Hindlimb muscle (tissue), 1 donor: ENCODE measurements at places on chromosomes 1 and 21.

GRCh38 chr1:58548371-58548770 is 1.8 kb upstream of the OMA1 start:
- DNase-seq, result no peak

DNA sequence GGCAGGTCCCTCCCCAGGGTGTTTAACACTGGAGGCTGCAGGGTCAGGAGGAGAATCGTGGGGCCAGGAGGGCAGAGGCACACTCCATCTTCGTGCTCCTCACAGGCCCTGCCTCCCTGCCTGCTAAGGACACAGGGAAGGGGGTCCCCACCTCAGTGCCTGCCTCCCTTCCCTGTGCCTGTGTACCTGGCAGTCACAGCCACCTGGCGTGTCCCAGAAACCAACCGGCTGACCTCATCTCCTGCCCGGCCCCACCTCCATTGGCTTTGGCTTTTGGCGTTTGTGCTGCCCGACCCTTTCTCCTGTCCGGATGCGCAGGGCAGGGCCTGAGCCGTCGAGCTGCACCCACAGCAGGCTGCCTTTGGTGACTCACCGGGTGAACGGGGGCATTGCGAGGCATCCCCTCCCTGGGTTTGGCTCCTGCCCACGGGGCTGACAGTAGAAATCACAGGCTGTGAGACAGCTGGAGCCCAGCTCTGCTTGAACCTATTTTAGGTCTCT is 623 bp upstream of the BGLAP start:
- DNase-seq, result no peak

DNA sequence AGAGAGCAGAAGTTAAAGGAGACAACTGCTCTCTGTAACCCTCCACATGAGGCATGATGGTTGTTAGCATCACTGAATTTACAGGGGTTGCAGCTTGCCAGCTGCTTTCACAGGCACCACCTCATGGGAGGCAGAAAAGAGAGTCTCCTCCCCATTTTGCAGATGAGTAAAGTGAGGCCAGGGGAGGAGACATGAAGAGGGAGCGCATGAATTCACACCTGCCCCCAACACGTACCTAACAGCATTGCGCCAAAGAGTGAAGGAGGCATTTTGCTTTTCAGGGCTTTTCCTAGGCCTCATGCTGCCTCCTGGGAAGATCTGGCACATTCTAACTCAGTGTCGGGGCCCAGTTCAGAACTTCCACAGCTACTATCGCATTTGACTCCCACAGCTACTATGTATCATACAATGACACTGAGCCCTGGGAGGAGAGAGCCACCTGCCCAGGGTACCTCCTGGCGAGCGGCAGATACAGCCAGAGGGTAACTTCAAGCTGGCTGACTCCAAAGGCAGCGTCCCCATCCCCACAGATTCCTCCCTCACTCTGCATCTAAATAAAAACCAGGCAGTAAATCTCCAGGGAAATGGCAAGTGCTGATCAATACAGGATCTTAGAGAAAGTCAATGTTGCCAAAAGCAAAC is 34.0 kb downstream of the GLIS1 start:
- no peak for DNase-seq

- DNase-seq, result no peak
Observed at GRCh38 chr1:94540440-94541245, 916 bp downstream of the F3 start.

DNA sequence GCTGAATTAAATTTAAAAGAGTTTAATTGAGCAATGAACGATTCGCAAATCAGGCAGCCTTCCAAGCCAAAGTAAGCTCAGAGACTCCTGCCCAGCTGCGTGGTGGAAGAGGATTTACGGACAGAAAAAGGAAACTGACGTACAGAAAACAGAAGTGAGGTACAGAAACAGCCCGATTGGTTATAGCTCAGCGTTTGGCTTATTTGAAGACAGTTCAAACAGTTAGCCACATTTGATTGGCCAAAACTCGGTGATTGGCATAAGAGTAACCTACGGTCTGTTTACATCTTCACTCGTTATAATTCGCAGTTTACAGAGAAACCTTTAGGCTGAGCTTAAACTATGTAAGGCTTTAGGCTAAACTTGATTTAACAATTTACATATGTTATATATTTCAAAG is 46.9 kb downstream of the CR1L start:
- no peak for DNase-seq

- no peak for DNase-seq
Observed at GRCh38 chr1:36168514-36168913, 12.6 kb downstream of the MAP7D1 start.

DNA sequence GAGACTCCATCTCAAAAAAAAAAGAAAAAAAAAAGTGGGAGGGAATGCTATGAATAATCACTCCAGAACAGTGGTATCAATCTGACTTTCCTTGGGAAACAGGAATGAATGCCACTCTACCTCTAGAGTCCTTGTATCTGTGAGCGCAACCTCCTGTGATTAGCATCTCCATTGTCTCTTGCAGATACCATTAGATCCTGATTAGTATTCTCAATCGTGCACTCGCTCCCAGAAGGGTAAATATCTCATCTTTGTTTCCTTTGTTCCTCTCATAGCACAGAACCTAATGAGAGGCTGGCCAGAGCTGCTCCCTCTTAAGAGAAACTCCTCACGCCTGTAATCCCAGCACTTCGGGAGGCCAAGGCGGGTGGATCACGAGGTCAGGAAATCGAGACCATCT is 184.4 kb upstream of the KCNK2 start:
- no peak for DNase-seq

DNA sequence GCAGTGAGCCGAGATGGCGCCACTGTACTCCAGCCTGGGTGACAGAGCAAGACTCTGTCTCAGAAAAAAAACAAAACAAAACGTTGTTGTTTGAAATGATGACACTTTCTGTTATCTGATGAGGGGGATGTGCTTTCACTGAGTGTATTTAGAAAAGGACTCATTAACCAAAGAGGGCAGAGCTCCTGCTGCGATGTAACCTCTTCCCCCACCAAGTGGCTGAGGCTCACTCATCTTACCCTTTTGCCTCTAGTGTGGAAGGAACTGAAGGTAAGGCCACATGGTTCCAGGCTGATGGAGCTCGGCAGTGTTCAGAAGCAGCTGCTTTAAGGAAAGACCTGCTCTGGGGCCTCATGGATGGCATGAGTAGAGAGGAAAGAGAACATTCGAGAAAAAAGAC is 105.7 kb upstream of the RUNX1 start:
- no peak for DNase-seq

DNA sequence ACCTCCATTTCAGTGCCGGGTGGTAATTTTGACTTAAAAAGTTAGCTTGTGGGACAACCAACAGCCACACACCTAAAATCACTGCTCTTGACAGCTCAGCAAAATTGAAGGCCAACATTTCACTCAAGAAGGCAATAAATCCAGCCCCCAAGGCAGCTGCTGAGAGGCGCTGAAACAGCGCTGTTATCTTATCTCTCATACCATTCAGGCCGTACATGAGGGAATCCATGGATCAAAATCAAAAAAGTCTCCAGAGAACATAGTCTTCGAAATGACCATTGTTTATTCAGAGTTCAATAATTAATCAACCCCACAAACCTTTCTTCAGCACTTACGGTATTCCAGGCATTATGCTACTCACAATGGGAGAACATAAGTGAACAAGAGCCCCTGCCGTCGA is 38.5 kb downstream of the ZBTB18 start:
- no peak for DNase-seq

DNA sequence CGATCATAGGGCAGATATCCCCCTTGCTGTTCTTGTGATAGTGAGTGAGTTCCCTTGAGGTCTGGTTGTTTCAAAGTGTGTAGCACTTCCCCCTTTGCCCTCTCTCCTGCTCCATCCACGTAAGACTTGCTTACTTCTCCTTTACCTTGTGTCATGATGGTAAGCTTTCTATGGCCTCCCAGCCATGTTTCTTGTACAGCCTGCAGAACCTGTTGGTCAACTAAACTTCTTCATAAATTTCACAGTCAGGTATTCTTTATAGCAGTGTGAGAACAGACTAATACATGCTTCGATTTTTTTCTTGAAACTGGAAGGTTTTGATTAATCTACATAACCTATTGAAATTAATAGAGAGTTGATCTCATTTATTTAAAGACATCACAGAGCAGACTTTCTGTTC is 302.5 kb upstream of the PBX1 start:
- DNase-seq, result no peak

DNA sequence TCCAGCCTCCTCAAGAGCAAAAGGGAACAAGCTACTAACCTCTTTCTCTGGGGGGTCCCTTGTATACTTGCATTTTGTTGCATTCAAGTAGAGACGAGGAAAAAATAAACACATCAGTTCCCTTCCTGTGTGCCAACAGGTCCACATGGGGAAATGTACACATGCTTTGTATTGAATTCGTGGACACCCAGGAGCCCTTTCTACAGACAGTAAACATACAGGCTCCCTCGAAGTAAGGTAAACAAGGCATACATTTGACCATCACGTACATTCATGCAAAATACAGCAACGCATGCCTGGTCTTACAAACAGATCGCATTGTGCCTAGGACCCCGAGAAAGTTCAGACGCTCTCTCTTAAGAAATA is 1.1 kb downstream of the KCND3 start:
- no peak for DNase-seq

GRCh38 chr1:9289711-9290485 is 2.8 kb upstream of the SPSB1 start:
- no peak for DNase-seq

- DNase-seq, result no peak
Observed at GRCh38 chr1:229101011-229101871, 169.7 kb upstream of the RAB4A start.

DNA sequence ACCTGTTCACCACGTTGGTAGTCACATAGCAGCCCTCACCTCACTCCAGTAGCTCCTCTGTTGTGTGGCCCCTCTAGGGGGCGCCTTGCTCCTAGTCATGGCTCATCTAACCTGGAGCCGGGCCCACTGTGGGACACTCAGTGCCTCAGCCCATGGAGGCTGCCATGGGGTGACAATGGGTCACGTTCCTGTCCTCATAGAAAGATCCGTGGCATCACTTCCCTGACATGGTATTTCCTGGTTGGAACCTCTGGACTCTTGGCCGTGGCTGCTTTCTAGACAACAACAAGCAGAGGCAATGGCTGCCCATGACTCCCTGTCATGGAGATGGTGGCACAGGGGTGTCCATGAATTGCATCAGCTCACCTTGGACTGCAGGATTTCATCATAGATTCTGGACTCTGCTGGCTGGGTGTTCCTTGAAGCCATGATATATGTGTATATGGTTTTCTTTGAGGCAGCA is 27.5 kb upstream of the SLAMF6 start:
- no peak for DNase-seq

DNA sequence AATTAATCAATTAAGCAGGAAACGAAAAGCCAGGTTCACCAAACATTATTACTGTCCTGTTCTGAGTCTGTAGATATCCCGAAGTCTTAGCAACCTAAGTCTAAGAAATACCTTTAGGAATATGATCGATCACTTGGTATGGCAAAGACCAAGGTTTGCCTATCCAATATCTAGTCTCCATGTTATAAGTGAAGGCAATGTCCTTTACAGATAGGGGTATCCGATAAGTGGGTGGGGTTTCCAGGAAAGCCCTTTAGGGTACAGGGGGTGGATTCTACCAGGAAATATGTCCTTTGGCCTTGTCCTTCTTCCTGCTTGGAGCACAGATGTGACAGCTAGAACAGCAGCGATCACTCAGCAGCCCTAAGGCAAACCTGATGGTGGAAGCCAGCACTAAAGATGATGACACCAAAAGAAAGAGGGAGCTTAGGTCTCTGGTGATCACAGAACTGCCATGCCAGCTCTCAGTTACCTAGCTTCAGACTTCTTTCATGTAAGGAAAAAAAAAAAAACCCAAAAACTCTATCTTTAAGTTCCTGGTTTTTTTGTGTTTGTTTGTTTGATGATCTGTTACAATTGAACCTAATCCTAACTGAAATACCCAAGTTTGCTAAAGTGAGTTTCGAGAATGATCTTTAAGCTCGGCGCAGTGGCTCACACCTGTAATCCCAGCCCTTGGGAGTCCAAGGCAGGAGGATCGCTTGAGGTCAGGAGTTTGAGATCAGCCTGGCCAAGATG is 40.8 kb downstream of the DSTYK start:
- DNase-seq, result no peak

- no peak for DNase-seq
Observed at GRCh38 chr1:215749414-215749813, 182.3 kb downstream of the KCTD3 start.

GRCh38 chr1:53038566-53038965 is 23.4 kb upstream of the PODN start:
- DNase-seq, result no peak

DNA sequence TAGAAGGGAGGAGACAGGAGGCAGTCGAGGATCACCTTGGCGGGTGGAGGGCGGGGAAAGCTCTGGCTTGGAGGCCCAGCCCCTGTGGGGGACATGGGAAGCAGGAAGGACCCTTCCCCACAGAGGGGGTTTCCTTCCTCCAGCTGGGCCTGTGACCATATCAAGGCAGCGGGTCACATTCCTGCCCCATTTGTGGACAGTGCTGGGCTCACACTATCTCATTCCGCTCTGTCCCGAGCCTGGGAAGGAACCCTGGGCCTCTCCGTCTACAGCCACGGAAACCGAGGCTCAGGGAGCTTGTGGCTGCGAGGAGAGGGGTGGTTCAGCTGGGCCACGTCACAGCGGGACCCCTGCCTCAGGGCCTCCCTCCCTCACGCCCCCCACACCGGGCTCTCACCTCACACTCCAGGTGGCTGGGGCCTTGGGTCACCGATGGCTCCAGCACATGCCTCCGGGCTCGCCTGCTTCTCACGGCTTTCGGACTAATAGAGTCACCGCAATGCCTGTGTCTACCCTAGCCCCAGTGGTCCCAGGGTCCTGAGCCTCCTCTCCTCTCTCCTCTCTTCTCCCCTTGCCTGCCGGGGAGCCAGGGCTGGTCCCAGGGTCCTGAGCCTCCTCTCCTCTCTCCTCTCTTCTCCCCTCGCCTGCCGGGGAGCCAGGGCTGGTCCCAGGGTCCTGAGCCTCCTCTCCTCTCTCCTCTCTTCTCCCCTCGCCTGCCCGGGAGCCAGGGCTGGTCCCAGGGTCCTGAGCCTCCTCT is 56.4 kb downstream of the SLC19A1 start:
- DNase-seq, result no peak

- no peak for DNase-seq
Observed at GRCh38 chr1:235018720-235019444, 109.8 kb downstream of the TOMM20 start.

- no peak for DNase-seq
Observed at GRCh38 chr21:39662411-39662953, 49.7 kb downstream of the B3GALT5 start.

DNA sequence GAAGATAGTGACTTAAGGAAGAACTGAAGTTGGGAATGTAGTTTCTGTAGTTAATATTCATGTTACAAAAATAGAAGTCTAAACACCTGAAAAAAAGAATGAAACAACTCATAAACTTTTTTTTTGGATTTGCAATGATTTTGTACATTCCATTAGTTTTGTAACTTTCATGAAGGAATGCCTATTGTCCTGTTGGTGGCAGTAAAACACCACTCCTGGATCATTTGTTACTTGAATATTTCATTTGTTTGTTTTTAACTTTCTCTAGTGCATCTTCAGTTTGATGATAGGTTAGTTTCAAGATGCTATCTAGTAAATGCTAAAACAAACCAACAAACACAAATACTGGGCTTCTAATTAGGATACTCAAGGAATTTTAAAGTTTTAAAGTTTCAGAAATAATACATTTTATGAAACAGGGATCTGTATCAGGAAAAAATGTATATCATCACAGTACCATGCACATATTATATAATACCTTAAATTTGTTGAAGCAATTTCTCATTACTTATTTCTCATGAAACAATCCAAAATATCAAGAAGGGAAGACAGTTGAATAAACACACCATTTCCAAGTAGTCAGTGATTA is 229.7 kb upstream of the CACYBP start:
- peak; percentile 41 for DNase-seq

GRCh38 chr1:22089787-22090186 is 37.3 kb downstream of the CDC42 start:
- no peak for DNase-seq

- DNase-seq, result no peak
Observed at GRCh38 chr1:223832637-223832943, 13.2 kb downstream of the TP53BP2 start.
